CD4-positive, alpha-beta T cell treated with Interleukin-1 beta for 1 hour (primary cell): ENCODE measurements at places on chromosomes 5 and 9.

DNA sequence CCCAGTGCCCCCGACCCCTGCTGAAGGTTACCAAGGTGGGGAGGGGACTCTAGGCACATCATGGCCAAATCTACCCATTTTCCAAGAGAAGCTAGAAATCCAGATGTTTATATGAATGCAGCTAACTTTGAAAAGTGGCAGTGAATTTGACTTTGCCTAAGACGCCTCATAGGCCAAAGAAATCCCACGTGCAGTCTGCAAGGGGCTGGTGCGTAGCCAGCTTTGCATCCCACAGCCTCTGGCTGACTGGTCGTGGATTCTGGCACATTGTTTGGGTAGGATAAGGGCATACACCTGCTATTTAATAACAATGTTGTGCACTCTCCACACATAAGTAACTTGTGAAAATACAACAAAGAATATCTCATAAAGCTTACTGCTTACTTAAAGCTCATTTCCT, 3.5 kb upstream of the GADD45G start:
- DNase-seq: no peak

DNA sequence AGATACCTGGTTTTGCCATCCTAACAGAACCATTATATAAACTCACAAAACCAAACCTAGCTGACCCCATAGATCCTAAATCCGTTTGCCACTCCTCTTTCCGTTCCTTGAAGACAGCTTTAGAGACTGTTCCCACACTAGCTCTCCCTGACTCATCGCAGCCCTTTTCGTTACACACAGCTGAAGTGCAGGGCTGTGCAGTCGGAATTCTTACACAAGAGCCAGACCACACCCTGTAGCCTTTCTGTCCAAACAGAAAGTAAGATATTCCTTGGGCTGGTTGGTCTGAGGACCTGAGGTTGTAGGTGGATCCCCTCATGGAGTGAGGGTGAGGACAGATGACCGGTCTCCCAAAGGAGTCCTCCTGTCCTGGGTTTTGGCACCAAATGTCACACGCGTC, 56.7 kb upstream of the NAA35 start:
- no peak for DNase-seq

GRCh38 chr5:53406630-53407316, 73.7 kb upstream of the FST start:
- DNase-seq: no peak

DNA sequence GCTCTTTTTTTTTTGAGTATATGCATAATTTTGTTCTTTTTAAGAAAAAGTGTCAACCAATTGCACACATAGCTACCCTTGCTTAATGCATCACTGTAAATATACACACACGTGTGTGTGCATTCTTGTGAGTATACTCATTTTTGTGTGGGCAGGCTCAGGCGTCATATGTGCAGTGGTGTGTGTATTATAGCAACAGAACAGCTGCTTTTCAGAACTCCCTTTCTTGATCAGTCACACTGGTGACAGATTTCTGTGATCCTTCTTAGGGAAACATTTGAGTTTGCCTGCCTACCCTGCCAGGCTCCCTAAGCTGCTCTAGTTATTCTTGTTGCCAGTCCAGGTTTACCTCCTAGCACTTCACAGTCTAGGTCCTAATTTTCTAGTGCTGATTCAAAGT, 287.0 kb upstream of the SEMA6A start:
- no peak for DNase-seq

- DNase-seq: no peak
These were observed 360 bp downstream of the KLF4 start for GRCh38 chr9:107489144-107489673.

- DNase-seq: no peak
These were observed 50.5 kb downstream of the PRRT1B start for GRCh38 chr9:131595696-131596429.

DNA sequence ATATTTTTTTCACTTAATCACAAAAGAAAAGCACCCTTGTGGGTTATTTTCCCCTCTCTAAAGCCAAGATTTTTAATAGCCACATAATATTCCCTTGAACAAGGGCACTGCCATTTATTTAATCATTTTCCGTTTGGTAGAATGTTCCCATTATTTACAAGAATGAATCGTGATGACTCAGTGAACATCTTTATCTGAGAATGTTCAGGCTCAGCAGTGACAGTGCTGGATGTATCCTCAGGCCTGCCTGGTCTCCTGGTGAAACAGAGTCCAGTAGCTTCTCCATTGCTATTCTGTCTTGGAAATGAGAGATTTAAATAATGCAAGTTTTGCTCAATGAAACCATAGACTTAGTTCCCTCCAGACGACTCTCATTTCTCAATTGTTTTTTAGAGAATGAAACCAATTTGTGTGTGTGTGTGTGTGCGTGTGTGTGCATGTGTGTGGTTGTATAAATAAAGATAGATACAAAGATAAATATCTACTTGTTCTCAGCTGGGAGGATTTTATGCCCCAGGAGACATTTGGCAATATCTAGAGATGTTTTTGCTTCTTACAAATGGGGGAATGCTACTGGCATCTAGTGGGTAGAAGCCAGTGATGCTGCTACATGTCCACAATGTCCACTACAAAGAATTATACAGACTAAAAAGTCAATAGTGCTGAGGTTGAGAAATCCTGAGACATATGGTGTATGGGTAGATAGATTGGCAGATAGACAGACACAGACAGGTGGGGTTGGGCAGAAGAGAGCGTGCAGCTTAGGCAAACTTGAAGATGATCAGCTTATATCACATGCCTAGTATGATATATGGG, 55.0 kb downstream of the PAPPA start:
- no peak for DNase-seq
